T-helper 2 cell treated with Interferon-gamma antibody and Interleukin-4, amounts not matched to agents 5 μg/mL and 100 μg/mL, for 36 hours (primary cell): ENCODE measurements at places on chromosomes 6 and 20.
A peak's percentile ranks its signal among the peaks of the same experiment; 100 is the strongest.

GRCh38 chr20:6012179-6012578, 41.7 kb downstream of the LRRN4 start:
- no peak for DNase-seq

GRCh38 chr6:117605169-117605826, 3.0 kb upstream of the GOPC start:
- DNase-seq, result peak; percentile 17

- no peak for DNase-seq
These were observed 50.6 kb upstream of the COL9A1 start for GRCh38 chr6:70353448-70353847.

- DNase-seq, result no peak
These were observed 57.6 kb downstream of the DAAM2 start for GRCh38 chr6:39849764-39850163.

- no peak for DNase-seq
These were observed 3.2 kb upstream of the SLC2A10 start for GRCh38 chr20:46706242-46706641.

GRCh38 chr20:63022501-63022900, 15.7 kb upstream of the BHLHE23 start:
- no peak for DNase-seq

GRCh38 chr20:31841928-31842327, 3.5 kb downstream of the FOXS1 start:
- DNase-seq, result no peak

GRCh38 chr6:12962529-12962928, 246.0 kb downstream of the PHACTR1 start:
- no peak for DNase-seq

GRCh38 chr6:167698540-167698939, 128.2 kb upstream of the AFDN start:
- DNase-seq, result no peak

DNA sequence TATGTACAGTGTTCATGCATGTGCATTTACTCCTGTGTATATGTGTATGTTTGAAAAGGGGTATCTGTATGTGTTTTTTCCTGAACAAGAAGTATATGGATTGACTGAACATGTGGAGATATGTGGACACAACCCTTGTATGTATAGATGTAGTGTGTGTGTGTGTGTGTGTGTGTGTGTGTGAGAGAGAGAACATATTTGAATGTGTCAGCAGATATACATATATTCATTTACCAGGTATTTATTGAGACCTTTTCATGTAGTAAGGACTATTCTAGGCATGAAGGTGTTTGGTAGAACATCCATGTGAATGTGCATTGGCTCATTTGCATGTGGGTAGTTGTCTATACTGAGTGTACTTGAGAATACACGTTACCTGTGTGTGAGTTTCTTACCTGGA, 39.3 kb downstream of the EIF2S2 start:
- no peak for DNase-seq

DNA sequence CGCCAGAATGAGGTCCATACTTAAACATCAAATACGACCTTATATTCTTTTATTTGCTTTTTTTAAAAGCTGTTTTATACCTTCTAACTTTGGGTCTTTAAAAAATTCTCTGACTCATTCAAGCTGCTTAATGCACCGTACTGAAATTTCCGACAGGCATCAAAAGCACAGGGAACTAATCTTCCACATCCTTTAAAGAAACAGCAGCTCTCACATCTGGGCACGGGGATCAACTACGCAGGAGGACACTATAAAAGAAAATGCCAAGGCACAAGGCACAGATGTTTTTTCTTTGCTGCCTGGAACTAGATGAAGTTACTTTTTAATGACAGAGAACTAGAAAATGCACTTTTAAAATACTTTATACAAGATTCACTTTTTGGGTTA, 112.4 kb upstream of the ARG1 start:
- no peak for DNase-seq

DNA sequence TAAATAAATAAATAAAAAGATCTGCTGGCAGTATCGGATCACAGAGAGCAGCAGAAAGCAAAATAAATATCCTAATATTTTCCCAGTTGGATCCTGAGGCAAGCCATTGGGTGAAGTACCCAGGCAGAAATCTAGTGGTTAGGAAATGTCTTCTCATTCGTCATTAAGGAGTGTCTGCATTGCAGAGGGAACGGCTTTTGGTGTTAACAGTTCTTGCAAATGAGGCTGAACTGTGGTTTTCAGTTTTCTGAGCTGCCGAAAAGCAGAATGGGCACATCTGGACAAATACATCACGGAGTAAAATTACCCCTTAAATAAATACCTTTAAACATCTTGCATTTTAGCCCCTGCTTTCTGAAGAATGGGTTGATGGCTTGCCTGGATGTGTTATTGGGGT, 82.3 kb upstream of the MPC1 start:
- no peak for DNase-seq

- no peak for DNase-seq
These were observed 80.6 kb upstream of the BHLHE23 start for GRCh38 chr20:63087236-63087871.

GRCh38 chr6:4856785-4857184, 80.6 kb downstream of the CDYL start:
- DNase-seq, result no peak
